ENCODE measurements at places on chromosomes 6 and 20.
A peak's percentile ranks its signal among the peaks of the same experiment; 100 is the strongest.

GRCh38 chr6:4134841-4135664 lies at the start of gene ECI2:
ECI2 (minus strand) TSS chr6:4135575; CDS start chr6:4135560, 15 bp downstream.
- DNase-seq, result peak; percentile 38

- no peak for DNase-seq
Measured at GRCh38 chr20:56429502-56429901, 17.4 kb downstream of the CASS4 start.

DNA sequence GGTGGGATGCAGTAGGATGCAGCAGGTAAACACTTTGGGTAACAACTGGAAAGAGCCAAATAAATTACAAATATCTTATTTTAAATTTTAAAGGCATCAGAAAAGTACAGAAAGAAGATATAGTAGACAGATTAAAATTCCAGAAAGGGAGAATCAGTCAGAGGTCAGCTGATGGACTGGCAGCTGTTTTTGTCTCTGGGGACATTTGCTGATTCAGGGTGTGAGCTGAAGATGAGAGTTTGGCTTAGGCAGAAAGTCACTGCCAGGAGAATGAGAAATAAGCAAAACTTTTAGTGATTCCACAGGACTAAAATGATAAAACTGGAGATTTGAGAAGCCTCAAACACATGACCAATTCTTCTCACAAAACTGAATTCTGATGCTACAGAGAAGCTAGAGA lies 39.5 kb downstream of the AHI1 start:
- DNase-seq, result no peak

DNA sequence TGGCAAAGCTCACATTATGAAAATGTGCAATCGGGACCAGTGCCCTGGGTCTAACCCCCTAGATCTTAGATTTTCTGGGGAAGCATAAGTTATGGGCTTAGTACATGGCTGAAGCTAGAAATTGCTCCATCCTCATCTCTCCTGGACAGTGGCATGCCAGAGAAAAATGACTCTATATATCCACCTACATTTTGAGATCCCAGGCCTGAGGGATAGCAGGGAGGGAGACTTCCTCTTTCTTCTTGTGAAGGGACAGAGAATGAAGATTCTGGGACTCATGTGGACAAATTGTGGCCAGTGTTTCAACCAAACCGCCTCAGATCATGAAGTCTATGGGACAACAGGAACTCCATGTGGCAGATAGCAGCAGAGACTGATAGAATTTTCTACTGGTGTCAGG lies 35.4 kb downstream of the GSTA2 start:
- no peak for DNase-seq

DNA sequence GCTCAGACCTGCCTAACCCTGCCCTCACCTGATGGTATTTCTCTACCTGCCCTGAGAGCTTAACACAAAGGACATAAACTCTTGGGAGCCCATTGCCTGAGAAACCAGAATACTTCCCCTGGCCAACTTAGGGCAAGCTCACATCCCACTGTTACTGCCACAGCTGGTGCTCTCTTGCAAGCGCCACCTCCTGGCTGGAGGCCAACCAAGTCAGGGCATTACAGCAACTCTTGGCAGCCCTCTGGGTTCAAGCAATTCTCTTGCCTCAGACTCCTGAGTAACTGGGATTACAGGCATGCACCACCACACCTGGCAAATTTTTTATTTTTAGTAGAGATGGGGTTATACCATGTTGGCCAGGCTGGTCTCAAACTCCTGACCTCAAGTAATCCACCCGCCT lies 70.1 kb downstream of the HECA start:
- no peak for DNase-seq

DNA sequence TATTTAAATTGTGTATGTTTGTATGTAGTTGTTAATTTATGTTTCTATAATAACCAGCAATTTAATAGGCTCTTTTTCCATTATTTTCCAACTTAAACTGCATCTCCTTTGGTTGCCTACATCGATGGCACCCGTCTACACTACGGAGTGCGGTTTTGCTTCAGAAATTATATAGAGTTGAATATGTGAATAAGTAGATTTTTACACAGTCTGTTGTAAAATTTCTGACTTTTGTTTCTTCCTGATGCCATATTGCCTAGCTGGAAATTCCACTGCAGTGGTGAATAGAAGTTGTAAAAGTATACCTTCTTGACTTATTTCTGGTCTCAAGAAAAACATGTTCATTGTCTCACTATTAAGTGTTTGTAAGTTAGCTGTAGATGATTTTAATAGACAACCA lies 404.1 kb upstream of the EPHA7 start:
- no peak for DNase-seq

DNA sequence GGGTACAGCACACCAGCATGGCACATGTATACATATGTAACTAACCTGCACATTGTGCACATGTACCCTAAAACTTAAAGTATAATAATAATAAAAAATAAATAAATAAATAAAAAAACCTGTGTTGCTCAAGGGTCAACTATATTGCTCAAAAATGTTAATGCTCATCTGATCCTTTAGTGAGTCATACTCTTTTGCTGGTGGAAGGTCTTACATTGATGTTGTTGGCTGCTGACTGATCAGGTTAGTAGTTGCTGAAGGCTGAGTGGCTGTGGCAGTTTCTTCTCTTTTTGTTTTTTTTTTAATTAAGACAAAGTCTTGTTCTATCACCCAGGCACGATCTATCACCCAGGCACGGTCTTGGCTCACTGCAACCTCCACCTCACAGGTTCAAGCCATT lies 29.6 kb upstream of the SMIM26 start:
- DNase-seq, result no peak

DNA sequence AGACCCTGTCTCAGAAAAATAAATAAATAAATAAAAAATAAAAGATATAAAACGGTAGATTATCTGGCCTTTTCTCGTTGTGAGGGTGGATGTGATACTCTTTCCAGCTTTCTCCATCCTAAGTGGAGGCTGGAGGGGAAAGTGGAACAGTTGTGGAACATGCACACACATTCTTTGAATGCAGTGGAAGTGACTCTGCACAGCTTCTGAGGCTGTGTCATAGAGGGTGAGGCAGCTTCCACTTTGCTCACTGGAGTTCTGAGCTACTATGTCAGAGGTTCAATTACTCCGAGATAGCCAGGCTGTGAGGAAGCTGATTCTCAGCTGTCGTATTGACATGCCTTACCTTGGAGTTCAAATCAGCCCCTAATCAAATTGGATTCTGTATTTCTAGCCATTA lies 82.2 kb downstream of the CHMP4B start:
- DNase-seq, result no peak

- DNase-seq, result no peak
Measured at GRCh38 chr6:37554480-37554819, 54.8 kb upstream of the CCDC167 start.

DNA sequence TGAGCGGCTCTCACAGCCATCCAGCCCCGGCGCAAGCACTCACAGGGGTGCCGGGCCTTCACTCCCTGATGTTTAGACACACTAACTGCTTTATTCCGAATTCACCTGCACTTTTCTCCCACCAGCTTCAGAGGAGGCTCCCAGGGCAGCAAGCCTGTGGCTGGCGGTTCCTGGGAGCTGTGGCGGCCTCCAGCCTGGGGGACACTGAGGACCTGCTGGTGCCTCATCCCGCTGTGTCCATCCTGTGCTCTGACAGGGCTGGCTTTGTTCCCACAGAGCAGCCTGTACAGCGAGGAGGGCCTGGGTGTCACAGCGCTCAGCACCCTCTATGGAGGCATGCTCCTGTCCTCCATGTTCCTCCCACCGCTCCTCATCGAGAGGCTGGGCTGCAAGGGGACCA lies 3.1 kb downstream of the UNC93A start:
- no peak for DNase-seq

GRCh38 chr20:50406610-50407136 lies 103.5 kb upstream of the PTPN1 start:
- no peak for DNase-seq

DNA sequence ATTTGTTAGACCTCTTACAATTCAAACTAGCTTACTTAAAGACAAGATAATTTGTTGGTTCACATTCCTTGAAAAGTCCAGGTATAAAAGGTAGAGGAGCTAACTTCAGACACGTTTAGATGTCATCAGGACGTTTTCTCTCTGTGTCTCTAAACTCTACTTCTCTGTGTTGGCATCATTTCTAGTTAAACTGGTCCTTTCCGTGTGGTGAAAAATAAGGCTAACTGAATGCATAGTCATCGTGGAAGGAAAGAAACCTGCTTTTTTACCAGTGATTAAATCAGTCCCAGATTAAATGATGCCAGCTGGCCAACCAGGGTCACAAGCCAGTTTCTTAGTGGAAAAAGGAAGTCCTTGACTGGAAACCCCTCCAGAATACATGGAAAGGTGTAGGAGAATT lies 168.4 kb upstream of the AHI1 start:
- DNase-seq, result no peak

DNA sequence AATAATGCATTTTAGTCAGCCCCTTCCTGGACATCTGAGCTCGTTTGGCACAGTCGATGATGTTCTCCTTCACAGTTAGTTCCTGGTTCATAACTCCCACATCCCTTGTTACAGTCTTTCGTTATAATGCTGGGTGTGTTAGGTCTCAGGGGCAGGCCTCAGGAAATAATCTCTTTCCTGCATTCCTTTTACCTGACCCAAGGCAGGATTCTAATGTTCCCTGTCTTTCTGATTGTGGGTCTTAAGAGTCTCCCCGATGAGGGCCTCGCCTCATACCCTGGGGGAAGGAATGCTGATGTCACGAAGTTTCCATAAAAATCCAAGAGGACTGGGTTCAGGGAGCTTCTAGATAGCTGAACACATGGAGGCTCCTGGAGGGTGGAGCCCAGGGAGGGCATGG lies 104.0 kb upstream of the CARMIL1 start:
- no peak for DNase-seq

DNA sequence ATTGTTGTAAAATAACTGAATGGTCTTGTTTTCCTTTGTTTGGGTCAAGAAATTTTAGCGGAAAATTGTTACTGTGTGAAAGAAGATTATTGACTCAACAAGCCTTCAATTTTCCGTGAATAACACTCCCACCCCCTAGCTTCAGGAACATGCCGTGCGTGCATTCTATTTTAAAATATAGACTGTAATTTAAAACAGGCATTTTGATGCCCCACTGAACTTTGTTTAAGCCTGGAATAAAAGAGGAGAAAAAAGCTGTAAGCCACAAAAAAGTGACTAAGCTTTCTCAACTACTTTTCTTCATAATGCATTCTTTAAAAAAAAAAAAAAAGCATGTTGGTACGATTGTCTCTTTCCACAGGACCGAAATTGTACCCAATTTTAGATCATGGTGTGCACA lies 166.0 kb downstream of the ARID1B start:
- no peak for DNase-seq

DNA sequence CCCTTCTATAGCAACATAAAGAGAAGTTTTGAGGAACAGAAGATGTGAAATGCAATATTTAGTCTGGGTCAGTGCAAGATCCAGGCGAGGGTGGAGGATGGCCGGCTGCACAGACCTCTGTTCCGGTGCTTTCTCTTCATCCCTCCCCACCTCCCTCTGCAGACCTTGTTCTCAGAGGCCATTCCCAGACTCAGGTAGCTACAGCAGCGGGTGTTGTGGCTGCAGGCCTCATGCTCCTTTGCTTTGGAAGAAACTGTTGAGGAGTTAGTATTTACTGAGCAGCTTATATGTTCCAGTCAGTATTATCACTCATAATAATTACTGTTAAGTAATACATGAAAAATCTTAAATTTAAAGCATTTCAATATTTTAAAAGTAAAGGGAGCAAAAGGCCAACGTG lies 1.7 kb downstream of the BTN3A3 start:
- no peak for DNase-seq

DNA sequence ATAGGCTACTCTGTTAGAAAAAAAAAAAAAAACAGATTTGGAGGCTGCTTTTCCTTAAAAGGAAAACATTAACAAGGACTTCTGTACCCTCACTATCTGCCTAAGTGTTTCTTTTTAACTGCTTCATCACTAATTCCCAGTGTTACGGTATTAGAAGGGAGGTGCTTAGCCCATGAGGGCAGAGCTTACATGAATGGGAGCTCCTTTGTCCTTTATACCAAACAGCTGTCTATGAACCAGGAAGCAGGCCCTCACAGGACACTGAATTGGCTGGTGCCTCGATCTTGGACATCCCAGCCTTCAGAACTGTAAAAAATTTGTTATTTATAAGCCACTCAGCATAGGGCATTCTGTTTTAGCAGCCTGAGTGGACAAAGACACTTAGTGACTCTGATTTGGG lies 215.6 kb upstream of the NRSN1 start:
- no peak for DNase-seq

- no peak for DNase-seq
Measured at GRCh38 chr20:49908258-49908565, 7.1 kb downstream of the SPATA2 start.

GRCh38 chr6:125858427-125859320 lies 67.9 kb downstream of the NCOA7 start:
- peak; percentile 9 for DNase-seq

GRCh38 chr6:6915219-6915618 lies 192.5 kb upstream of the RREB1 start:
- no peak for DNase-seq

- no peak for DNase-seq
Measured at GRCh38 chr6:38187325-38187724, 367.8 kb downstream of the ZFAND3 start.

DNA sequence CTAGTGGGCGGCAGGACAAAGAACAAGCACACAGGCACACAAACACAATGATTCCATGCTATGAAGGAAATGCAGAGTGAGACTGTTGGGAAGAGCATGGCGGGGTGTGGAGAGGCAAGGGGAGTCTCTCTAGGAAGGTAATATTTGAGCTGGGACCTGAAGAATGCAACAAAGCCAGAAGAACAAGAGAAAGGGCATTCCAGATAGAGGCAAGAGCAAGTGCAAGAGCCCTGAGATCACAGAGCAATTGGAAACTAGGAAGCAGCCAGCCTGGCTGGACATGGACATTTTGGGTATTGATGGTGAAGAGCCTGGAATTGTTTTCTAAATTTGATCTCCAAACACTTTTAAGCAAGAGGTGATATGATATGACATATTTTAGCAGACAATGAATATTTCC lies 15.4 kb downstream of the SRXN1 start:
- no peak for DNase-seq

- DNase-seq, result no peak
Measured at GRCh38 chr6:29501106-29501505, 13.3 kb upstream of the MAS1L start.

DNA sequence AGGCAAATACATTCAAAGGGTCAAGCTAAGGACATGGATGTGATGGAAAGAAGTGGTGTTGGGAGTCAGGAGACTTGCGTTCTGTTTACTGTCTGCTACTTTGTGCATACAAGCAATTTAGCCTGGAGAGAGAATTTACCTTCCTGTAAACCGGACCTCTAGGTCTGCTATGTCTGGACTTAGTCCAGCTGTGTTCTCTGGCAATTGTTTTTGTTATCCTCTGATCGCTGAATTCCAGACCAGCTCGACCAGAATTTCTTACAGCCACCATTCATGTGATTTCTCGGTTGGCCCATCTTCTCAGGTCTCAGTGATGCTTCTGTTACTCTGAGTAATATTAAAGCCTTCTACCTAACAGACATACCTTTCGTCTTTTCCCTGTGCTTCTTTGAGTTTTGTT lies 75.2 kb downstream of the LRRC1 start:
- DNase-seq, result no peak
